ENCODE measurements at places on chromosomes 1 and 21.

GRCh38 chr1:207748737-207749528 is 2.9 kb upstream of the CD46 start:
- DNase-seq = peak; percentile 85

GRCh38 chr1:196466654-196467053 is 141.6 kb downstream of the KCNT2 start:
- no peak for DNase-seq

- DNase-seq = no peak
These were observed 76.6 kb upstream of the VAV3 start for GRCh38 chr1:108041360-108042142.

DNA sequence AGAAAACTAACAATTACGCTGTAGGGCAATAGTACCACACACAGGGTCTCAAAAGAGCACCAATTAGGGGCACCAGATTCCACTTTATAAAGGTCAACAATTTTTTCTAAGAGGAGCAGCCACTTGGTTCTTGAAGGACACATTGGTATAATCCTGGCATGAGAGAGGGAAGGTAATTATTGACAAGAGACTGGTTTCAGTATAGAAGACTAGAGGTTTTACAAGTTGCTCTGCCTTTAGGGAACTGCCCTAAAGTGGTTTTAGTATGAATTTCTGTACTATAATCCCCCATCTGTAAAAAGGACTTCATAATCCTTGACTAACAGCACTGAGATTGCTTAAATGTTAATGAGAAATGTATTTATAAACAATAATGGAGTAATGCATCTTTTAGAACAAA is 648.5 kb upstream of the PTBP2 start:
- DNase-seq = no peak

GRCh38 chr21:33552093-33552998 is 9.5 kb downstream of the SON start:
- DNase-seq = no peak

GRCh38 chr21:42463861-42464515 is 32.0 kb downstream of the RSPH1 start:
- peak; percentile 41 for DNase-seq

DNA sequence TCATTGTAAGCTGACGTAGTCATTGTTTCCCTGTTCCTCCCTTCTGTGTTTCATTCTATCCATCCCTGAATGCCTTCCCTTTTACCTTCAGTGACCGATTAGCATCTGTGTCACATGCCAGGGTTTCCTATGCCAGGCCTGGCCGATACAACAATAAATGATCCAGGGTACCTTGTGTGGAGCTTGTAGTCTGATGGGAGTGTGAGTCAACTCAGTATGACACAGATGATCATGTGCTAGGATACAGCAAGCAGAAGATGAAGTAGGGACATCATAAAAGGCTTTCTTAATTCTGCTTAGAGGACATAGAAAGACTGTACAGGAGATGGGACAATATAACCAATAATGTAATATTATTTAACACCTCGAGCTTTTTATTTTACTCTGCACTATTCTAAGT is 164.1 kb upstream of the C8B start:
- DNase-seq = no peak

DNA sequence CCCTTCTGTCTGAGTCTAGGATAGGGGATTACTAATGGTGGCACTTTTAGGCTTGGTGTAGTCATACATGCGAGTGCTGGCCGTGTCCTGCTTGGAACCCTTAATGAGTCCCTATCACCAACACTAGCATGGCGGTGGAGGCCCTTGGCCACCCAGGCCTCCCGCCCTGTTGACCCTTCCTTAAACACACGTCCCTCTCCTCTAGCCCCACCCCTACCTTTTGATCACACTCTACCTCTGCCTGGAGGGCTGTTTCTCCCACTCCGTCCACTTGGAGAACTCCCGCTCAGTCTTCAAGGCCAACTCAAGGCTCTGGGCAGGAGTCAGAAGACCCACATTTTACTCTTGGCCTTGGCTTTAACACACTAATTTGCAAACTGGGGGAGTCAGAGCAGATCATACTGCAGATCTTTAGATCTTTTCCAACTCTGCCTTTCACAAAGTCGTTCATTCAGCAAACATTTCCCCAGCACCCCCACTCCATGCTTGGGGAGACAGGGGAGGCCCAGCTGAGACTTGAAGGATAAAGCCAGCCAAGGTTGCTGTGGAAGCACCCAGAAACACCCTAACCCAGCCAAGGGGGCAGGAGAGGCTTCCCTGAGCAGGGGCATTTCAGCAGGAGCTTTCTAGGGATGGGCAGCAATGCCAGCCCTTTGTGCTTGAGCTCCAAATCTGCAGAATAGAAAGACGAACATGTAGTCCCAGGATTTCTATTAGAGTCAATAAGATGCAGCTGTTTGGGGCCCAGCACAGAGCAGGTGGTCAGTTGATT is 1.9 kb downstream of the PODN start:
- no peak for DNase-seq

DNA sequence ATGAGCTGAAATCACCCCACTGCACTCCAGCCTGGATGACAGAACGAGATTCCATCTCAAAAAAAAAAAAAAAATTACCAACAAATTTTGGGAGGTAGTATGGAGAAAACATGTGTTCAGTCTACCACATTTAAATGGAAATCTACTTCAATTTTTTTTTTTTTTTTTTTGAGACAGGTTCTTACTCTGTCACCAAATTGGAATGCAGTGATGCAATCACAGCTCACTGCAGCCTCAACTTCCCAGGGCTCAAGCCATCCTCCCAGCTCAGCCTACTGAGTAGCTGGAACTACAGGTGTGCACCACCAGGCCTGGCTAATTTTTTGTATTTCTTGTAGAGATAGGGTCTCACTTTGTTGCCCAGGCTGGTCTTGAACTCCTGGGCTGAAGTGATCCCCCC is 82.1 kb downstream of the GFI1 start:
- no peak for DNase-seq

- no peak for DNase-seq
These were observed 321.5 kb upstream of the FAM78B start for GRCh38 chr1:166488327-166488726.

GRCh38 chr1:145846201-145846612 is 777 bp downstream of the NUDT17 start:
- DNase-seq = no peak
